Hippocampal formation (tissue), 2 donors: ENCODE measurements at places on chromosomes 2 and 18.

- no peak for DNase-seq
Measured at GRCh38 chr2:60386436-60386835, 167.0 kb downstream of the BCL11A start.

DNA sequence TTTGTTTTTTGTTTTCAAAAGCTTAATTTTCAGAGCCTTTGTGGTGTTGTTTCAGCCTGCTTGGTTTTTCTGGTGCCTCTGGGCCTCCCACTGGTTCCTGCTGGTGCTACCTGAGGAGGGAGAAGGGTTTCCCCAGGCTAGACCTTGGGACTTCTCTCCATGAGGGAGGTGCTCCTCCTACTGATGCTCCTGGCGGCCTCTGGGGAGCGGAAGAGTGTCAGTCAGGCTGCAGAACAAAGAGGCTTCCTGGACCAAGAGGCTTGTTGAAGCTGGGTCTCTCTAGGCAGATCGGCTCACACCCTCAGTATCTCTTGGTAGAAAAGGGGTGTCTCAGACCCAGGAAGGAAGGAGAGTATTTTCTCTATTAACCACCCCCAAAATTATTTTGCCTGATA, 32.2 kb downstream of the RFX8 start:
- DNase-seq: no peak

DNA sequence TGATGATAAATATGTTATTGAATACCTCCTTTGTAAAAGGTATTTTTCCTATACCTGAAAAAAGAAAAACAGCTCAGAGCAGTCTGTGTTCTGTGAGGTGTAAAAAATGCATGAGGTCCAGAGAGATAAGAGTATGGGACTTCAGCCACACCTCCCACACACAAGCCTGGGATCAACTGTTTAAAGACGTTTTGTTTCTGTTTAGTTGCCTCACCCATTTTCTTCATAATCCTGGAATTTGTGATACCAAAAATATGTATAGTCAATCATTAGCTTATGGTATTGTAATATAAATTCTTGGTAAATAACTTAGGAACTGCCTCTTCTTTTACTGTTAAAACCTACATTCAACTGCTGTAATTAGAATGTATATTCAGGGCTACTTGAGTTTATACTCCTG, 1322.9 kb upstream of the TMEFF2 start:
- DNase-seq: no peak

GRCh38 chr2:173513107-173513727, 158.5 kb downstream of the CDCA7 start:
- no peak for DNase-seq

DNA sequence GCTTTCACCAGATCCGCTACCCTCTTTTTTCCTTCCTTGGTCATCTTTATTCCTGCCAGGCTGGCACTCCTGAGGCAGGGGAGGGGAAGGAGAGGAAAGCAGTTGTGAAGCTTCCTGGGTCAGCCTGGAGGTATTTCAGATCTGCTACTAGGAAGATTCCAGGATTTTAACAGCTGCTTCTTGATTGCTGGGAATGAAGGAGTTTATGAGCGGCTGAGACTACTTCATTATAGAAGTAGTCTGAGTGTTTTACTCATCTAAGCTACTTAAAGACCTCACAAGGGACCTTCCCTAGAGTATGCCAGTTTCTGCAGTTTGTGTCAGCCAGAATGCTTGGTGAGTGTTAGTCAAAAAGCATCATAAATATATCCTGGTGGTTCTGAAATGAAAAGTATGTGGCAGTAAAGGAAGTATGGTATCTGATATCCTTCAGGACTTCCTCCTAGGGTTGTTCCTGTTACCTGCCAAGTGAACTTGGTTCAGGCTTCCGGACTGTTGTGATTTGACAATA, 1.9 kb downstream of the TANC1 start:
- DNase-seq: no peak

DNA sequence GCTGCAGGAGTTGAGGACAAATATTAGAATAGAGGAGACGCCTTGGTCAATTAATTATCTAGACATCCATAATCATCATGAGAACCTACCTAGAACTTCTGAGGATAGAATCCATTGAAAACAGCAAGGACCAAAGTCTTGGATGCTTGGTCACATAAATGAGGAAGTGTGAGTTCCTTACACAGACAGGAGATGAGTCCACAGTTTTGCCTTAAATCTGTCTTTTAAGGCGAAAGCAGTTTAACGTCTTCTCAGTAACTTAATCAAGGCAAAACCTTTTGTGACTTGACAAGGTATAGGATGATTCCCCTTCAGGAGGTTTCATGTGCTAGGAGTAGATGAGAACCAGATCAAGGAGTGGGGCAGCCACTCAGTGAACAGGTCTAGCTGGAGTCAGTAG, 1783.2 kb upstream of the CELF4 start:
- DNase-seq: no peak

- no peak for DNase-seq
Measured at GRCh38 chr2:159131267-159131913, 155.1 kb downstream of the WDSUB1 start.

- DNase-seq: no peak
Measured at GRCh38 chr2:134271758-134272157, 17.9 kb downstream of the MGAT5 start.

GRCh38 chr2:101047075-101047766, 45.1 kb downstream of the RPL31 start:
- DNase-seq: no peak

DNA sequence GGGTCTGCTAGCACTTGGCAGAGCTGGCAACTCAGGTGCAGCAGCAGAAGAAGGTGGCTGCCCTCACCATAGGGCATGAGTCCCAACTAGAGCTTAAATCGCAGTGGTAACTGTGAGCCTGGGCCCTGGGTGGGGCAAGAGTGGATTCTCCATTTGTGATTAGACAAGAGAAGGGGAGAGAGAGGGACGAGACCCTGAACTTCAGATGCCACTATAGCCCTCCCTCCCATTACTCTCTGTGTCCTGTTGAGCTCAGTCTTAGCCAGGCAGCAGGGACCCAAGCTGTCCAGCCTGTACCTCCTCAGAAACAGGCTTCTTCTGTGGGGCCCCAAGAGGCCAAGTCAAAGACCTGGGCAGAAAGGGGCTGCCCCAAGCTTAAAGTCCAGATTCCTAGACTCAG, 69.7 kb upstream of the B3GNT7 start:
- DNase-seq: no peak

DNA sequence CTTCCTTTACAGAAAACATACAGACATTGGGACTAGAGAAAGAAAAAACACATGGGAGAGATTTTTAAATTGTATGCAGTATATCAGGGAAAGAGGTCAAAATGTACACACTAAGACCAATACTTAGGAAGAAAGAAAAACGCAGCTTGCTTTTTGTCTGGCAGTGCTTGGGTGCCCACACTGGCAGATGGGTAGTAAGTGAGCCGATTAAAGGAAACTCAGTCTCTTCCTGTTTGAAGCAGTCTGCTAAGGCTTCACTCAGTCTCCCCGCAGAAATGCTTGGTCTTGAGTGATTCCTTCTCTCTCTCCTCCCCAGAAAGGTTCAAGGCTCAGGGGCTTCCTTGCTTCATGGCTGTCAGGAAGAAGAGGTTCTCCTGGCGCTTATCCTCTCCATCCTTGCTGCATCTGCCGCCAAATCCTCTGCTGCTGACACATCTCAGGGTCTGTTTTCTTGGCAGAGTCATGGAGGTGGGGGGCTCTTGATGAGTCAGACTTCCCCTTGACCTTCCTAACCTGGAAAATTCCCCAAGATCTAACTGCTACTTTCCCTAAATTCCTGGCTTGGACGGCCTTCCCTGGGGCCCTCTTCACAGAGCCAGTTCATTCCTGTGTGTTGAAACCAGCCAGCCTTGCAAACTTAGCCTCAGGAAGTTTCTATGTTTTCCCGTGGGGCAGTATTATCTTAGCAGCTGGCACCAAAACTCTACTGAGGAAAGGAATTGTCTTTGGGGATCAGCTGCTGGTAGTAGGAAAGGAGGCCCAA, 10.5 kb upstream of the TMSB10 start:
- no peak for DNase-seq

DNA sequence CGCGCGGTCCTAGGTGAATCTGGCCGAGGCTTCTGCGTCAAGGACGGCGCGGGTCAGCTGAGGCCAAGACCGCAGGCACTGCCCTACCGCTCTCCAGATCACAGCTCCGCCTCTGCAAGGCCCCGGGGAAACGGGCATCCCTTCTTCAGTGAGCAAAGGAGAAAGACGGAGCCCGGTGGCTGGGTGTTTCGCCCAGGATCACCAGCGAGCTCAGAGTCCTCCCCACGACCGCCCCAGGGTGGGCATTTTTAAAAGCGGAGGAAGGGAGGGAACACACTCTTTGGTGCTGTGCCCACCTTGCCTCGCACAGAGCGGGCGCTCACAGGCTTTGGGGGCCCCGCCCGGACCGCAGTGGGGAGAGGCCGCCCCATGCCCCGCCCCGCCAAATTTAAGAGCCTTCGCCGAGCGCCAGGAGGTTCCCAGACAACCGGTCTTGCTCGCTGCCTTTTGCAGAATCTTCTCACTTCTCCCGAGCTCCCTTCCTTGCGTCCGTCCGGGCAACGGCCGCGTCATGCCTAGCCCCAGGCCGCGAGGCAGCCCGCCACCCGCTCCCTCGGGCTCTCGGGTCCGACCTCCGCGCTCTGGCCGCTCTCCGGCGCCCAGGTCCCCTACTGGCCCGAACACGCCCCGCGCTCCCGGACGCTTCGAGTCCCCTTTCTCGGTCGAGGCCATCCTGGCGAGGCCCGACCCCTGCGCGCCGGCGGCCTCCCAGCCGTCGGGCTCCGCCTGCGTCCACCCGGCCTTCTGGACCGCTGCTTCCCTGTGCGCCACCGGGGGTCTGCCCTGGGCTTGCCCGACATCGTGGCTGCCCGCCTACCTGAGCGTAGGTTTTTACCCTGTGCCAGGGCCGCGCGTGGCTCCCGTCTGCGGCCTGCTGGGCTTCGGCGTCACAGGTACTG, at the start of gene NOTO:
Gene NOTO (plus strand): TSS at position 419 of the 899 bp plus-strand sequence. CDS start 93 bp downstream, at position 512.
- no peak for DNase-seq

DNA sequence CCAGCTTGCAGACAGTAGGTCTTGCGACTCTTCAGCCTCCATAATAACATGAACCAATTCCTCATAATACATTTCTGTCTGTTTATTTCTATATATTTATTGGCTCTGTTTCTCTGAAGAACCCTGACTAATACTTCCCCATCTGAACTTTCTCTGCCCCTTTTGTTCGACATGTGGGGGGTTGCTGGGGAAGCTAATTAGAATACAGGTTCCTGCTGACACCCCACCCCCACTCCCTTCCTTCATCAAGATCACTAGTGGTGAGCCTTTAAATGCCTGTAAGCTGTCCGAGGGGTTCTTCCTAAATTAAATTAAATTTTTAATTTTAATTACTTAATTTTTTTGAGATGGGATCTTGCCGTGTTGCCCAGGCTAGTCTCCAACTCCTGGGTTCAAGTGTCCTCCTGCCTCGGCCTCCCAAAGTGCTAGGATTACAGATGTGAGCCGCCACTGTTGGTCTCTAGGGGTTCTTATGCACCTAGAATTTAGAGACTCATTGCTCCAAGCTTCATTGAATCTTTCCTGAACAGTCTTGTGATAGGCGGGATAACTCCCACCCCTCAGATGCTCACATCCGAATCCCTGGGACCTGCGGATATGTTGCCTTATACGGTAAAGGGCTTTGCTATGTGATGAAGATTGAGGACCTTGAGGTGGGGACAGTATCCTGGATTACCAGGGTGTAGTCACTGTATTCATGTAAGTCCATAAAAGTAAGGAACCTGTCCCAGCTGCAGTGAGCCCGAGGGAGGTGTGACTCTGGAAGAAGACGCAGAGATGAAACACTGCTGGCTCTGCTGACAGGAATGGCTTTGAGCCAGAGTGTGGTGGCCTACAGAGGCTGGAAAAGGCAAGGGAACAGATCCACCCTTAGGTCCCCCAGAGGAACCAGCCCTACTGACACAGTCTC, 26.2 kb downstream of the HPCAL1 start:
- no peak for DNase-seq

- no peak for DNase-seq
Measured at GRCh38 chr18:34723143-34723542, 13.0 kb downstream of the DTNA start.

- DNase-seq: no peak
Measured at GRCh38 chr2:121187351-121187981, 97.5 kb downstream of the TFCP2L1 start.

DNA sequence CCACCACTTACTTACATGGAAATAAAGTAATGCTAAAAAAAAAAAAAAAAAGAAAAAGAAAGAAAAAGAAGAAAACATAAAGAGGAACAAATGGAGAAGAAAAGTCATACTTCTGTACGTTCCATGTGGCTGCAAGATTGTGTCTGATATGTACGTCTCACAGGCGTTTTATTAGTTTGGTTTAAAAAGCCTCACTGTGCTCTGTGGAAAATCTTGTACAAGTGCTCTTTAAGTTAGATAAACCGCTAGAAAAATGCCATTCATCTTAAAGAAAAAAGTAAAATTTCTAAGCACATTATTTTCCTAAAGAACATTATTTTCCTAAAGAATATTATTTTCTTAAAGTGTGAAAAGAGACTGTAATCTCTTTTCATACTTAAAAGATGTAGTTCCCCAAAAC, 165.1 kb downstream of the ZNF521 start:
- no peak for DNase-seq

- DNase-seq: no peak
Measured at GRCh38 chr2:132550946-132551345, 119.1 kb downstream of the LYPD1 start.

GRCh38 chr18:49096021-49096420, 145.3 kb upstream of the SMAD7 start:
- no peak for DNase-seq

DNA sequence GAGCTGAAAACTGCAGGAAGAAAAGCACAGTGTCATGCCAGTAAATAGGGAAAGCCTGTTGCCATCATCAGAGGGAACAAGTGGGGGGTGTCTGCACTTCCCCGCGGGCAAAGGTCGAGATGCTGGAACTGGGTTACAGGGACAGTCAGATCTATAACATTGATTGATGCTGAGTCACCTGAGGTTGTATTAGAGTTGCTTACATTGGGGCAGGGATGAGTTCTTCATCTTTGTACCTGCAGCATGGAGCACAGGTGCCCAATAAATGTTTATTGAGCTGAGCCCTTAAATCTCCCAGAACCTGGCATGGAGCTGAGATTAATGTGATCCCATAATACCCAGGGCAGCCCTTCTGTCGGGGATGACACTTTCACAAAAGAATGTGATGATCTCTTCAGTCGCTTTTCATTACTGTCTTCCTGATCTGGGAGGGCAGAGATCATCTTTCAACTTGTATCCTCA, 5.9 kb upstream of the RNF152 start:
- DNase-seq: no peak
